ENCODE measurements at places on chromosomes 3 and 15.

GRCh38 chr3:169227911-169228310 is 435.6 kb downstream of the MECOM start:
- no peak for DNase-seq

DNA sequence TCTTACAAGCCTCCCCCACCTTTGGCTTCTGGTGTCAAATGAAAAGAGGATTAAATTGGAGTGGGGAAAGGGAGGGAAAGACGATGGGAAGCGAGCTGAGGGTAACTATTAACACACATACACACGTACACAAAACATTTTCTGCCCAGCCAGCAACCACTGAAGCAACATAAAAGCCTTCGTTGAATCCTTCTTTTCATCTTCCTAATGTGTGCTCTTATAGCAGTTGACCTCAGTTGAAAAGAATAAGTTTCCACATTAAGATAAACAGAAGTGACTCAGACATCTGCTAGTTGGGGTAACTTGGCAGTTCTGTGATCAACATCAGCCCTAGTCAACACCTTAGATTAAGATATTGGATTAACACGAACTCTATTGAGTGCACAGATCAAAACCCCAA is 558.5 kb downstream of the MECOM start:
- no peak for DNase-seq

GRCh38 chr3:47872916-47873315 is 70.0 kb downstream of the DHX30 start:
- no peak for DNase-seq

- DNase-seq = no peak
Measured at GRCh38 chr3:194300382-194300758, 50.8 kb downstream of the CPN2 start.

GRCh38 chr3:138230525-138230924 is 43.4 kb downstream of the ARMC8 start:
- DNase-seq = no peak

DNA sequence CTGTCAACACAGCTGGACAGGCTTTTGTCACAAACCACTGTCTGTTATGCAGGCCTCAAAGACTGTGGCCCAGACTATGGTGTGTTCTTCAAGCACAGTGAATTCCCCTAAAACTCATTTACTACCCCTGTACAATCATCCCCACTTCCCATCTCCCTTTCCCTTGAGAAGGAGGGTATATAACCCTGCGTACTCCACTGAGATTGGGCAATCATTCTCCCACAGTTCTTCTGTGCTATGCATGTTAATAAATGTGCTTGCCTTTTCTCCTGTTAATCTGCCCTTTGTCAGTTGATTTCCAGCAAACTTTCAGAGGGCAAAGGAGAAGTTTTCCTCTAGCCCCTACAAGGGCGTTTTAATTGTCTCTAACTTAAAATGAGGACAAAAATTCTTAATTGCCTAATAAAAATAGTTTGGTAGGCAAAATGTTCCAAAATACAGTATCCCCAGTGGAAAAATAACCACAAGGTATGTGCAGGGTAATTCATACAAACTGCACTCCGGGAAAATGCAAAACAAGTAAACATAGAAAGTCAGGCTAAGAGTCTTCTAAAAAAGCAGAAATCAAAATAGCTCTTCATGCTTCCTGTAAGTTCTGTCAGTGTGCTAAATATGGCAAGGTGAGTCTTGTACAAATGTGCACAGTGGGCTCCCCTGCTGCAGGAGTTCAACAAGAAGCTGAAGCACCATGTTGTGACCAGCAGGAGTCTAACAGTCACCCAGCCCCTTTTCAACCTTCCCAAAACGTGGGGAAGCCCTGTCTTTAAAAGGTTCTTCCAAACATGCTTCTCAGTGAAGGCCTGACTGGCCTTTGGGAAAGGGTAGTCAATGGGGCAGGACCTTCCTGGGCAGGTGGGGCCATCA is 10.2 kb downstream of the ATP10A start:
- DNase-seq = no peak

- DNase-seq = no peak
Measured at GRCh38 chr15:29938361-29939335, 116.4 kb upstream of the TJP1 start.

GRCh38 chr15:85496151-85496550 is 115.7 kb downstream of the AKAP13 start:
- DNase-seq = no peak

- no peak for DNase-seq
Measured at GRCh38 chr3:108004647-108005046, 86.2 kb downstream of the CD47 start.

GRCh38 chr3:149393345-149394160 is 16.1 kb upstream of the TM4SF1 start:
- DNase-seq = no peak

GRCh38 chr15:39835550-39835949 is 52.9 kb upstream of the FSIP1 start:
- no peak for DNase-seq

DNA sequence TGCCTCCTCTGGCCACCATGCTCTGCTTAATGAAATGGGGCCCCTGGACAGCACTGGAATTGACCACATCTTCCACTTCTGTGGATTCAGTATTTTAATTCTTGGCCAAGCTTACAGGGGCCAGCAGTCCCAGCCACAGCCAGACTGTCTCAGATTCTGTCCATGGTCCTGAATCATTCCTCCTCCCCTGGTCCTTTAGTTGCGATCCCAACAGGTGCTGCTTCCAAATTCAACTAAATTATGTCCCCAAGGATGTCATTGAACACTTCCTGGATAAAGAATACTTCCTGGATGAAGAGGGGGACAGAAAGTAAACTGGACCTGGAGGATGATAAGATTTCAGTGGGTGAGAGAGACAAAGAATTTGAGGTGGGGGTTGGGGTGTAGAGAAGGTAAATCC is 111.1 kb upstream of the FOXB1 start:
- no peak for DNase-seq

DNA sequence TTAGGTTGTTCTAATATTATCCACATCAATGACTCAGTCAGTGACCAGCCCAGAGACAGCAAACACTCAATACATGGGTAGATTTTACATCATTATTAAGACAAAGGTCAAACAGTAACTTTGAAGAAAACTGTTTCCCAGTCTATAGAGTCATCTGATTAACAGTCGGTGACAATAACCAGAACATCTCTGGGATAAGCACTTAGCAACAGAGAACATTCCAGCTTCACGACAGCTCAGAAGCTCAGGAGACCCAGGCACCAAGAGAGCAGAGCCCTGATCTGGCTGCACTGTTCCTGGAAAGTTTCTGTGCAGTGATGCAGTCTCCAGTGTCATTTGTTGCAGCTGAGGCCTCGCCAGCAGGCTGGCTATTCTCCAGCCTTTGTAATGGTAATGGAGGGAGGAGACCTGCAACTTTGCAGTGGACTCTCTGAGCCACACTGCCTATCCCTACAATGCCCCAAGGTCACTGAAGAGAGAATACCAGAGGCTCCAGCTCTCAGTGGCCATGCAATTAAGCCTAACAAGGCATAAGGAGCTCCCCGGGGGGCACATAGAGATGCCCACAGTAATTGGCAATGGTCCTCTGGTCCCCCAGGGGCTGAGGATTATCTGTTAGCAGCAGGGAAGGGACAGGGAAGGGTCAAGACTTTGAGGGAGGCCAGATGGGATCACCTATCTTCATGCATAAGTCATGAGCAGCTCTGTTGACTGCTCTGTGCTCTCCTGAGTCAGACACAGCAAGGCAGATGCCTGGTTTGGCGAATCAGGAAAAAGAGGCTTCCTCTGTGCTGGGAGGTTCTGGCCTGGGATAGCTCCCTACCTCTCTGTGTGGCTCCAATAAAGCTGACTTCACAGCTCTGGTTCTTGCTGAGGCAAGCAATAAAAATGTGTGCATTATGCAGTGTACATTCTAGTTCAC is 163.6 kb downstream of the CTNNB1 start:
- no peak for DNase-seq

- no peak for DNase-seq
Measured at GRCh38 chr3:150293401-150294001, 114.6 kb upstream of the TSC22D2 start.

- no peak for DNase-seq
Measured at GRCh38 chr3:40465456-40465855, 8.3 kb downstream of the RPL14 start.

DNA sequence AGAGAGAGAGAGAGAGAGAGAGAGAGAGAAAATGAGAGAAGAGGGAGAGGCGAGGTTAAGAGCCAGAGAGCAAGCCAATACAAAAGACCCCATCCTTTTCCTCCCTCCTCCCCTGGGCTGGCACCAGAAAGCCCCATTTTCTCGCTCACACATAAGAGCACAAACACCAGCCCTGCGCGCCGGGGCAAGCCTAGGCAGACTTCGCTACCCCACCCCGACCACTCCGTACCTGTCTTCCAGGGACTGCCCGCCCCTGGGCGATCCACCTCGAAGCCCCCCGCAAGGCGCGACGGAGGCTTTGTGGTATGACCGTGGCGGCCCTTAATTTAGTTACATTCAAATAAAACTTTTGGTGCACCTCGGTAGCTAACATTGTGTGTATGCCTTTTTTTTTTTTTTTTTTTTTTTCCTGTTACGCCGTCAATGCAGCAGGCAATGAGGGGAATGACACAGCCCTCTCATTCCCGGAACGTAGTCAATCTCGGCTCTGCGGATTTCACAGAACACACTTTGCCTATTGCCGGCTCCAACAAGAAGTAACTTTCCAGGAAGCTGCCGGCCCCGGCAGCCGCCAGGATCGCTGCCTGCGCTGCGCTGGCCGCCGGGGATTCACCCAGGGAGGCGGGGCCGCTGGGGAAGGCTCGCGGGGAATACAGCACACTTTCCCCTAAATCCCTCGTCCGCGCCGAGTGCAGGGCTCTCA is 7.7 kb downstream of the BCL6 start:
- peak; percentile 69 for DNase-seq

- no peak for DNase-seq
Measured at GRCh38 chr15:23647421-23648370, at the start of gene MAGEL2. MAGEL2 (minus strand) TSS chr15:23647867; CDS start chr15:23647742, 125 bp downstream.

- DNase-seq = no peak
Measured at GRCh38 chr15:96314963-96315362, 15.5 kb upstream of the NR2F2 start.

- no peak for DNase-seq
Measured at GRCh38 chr15:95304947-95305400, 1025.5 kb upstream of the NR2F2 start.

DNA sequence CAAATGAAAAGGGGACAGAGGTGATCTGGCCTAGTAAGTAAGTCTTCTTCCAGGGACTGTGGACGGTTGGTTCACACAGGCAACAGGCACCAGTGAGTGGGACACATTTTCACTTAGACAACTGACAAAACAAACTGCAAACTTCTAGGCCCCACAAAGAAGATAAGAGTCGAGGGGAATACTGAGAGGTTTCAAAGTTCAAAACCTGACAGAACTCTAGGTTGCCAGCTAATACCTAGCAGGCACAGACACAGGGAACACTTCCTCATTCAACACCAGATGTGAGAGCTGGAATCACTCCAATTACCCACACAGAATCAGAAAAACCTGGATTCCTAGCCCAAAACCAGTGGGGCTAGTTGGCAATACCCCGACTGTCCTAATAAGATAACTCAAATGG is 621.7 kb downstream of the ZPLD1 start:
- DNase-seq = no peak

- no peak for DNase-seq
Measured at GRCh38 chr3:187223799-187224198, 26.5 kb downstream of the RTP1 start.

DNA sequence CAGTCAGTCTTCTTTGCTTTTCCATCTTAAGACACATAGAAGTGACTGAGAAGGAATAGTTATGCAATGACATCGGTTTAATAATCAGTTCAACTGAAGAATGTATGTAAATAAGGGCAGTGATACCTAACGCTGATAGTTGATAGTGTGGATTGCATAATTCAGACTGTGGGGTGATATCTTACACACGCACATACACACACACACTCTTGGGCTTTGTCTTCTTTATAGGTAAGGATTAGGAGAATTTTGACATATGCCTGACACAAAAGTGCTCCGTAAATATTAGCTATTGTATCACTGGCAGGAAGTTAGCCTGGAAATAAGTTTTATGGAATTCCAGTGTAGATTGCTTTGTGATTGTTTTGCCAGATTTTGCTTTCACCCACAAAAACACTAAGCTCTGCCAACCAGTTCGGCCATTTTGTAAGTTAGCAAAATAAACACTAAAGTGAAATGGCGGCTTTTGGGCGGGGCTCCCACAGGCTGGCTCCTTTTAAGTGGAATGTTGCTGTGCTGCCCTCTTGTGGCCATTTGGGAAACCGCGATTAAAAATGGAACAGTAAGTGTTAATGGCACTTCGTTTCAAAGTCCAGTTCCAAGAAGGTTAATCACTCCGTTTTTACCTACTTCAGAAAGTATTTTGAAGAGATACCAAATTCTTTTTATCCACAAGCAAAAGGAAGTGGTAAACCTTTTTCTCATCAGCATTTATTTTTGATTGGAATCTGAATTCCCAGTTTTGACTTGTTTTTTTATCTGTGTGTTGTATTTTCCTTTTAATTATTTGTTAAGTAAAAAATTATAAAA is 17.7 kb downstream of the CHD2 start:
- peak; percentile 95 for DNase-seq

DNA sequence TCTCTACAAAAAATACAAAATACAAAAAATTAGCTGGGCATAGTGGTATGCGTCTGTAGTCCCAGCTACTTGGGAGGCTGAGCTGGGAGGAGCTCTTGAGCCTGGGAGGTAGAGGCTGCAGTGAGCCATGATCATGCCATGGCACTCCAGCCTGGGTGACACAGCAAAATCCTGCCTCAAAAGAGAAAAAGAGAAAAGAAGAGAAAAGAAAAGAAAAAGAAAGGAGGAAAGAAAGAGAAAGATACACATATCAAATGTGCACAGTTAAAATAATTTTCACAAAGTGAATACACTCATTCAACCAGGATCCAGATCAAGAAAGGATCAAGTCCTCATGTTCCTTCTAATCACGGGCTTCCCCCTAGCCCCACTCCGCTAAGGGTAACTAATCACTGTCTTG is 5.8 kb upstream of the C15orf61 start:
- DNase-seq = no peak

DNA sequence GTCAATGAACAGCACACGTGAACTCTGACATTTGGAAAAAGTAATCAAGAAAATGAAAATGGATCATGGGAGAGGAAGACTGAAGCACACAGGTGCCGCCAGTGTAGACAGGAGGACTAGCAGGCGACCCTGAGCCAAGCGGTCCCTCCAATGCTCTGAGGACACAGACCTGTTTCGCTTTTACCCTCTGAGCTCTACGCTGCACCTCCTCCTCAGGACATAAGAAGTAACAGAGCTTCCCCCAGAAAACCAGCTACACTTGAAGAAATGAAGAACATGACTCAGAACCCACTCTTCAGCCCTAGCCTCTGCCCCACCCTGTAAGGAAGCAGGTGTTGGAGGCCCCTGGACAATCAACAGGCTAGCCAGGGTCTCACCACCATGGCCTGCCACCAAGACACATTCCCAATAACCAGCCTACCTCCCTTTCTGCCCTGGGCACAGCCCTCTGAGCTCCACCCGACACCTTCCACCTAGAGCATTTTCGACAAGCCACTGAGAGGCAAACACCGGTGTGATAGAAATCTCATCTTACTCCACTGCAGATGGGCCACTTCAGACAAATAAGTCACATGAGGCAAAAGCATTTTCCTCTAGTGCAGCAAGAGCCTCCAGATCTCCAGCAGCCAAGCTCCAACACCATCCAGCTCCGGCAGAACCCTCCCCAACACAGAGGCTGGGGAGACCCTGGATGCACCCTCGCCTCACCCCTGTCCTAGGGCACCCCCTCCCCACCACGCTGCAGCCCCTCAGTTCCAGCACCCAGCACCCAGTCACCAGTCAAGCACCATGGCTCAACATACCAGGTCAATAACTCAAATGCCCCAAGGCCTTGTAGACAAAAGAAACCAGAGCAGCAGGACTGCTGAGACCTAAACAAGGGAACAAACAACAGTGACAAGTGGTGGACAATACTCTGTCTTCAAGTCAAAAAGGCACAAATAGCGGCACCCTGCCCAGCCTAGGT is 11.4 kb downstream of the FAM174B start:
- DNase-seq = no peak
